Fibroblast of skin of abdomen (primary cell): ENCODE measurements at places on chromosomes 3 and 15.

GRCh38 chr3:196145468-196146262 lies 63.8 kb upstream of the TFRC start:
- no peak for DNase-seq

DNA sequence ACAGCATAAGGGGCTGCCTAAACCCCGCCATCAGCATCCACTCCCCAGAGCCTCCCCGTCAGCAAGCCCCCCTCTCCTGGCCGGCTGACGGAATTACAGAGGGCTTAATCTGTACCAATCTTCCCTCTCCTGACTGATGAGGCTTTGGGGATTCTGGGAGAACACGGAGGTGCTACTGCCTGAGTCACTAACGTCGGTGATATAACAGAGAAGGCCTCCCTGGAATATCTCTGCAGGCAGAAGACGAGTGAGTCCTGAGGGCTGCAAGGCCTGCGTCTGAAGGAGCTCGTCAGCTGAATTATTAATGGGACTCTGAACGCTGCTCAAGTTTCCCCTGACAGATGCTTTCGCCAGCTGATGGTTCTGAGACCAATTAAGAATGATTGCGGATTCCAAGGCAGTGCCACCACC lies 147.7 kb downstream of the XXYLT1 start:
- DNase-seq = peak; percentile 82

DNA sequence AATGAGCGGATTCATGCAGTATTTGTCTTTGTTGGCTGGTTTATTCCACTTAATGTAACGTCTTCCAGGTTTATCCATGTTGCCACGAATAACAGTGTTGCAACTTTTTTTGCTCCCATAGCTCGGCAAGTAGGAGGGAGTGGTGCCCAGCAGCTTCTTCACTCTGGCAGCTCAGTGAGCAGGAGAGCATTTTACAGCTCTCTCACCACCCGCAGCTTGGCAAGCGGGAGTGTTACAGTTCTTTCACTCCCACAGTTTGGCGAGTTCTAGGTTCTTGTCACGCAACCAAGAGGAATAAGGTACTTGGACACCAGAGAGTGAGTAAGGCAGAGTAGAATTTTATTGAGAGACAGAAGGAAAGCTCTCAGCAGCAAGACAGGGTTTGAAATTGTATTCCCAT lies 935.2 kb downstream of the TBL1XR1 start:
- no peak for DNase-seq

DNA sequence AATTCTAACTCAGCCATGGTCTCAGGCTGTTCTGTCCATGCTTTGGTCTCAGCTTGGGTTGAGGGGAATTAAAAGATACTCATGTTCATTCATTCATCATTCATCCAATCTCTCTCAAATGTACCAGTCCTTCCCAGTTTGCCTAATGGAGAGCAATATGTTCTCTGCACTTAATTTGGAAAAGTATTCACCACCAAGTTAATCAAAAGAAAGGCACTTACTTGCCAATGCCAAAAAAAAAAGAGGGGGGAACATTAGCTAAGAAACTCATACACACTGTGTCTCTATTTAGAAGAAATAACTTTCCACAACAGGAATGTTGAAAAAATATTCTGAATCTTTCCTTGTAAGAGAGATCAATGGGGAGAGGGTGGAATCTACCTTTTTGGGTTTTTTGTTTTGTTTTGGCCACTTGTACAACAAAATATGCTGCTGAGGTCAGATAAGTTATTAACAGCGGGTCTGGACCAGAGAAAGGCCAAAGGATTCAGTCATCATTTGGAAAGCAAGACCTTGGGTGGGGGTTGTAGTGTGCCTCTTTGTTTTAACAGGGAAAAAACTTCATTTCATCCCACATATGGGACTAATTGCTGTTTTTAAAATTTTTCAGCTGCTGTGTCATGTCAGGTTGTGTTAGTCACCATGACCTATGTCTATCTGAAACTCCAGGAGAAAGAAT lies 152.3 kb downstream of the FBN1 start:
- DNase-seq = peak; percentile 95

GRCh38 chr15:38991126-38991525 lies 426.5 kb upstream of the RASGRP1 start:
- DNase-seq = peak; percentile 65

GRCh38 chr3:2771193-2771592 lies 339.0 kb downstream of the IL5RA start:
- DNase-seq = no peak

- DNase-seq = no peak
Observed at GRCh38 chr15:58267051-58267450, 128.9 kb downstream of the AQP9 start.

- DNase-seq = no peak
Observed at GRCh38 chr15:82831894-82832600, 22.6 kb downstream of the WHAMM start.

- DNase-seq = no peak
Observed at GRCh38 chr15:31437686-31438085, 111.1 kb downstream of the KLF13 start.

- DNase-seq = no peak
Observed at GRCh38 chr15:63155486-63155885, 1.8 kb downstream of the RPS27L start.

DNA sequence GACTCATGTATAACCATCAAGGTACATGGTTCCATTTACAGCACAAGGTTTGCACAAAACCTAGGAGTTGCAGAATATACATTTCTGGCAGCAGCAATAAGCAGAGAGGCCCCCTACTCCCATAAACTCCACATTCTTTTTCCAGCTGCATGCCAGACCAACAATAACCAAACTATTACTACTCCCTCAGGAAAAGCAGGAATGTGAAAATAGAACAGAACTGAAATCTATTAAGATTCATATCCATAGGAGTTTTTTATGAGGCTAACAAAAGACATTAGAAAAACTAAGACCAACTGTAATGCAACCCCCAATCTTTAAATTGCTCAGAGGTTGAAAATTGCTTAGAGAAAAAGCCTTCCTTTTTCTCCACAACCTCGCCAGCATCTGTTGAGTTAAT lies 27.6 kb upstream of the TOP2B start:
- no peak for DNase-seq

- DNase-seq = peak; percentile 70
Observed at GRCh38 chr3:152235709-152236298, 32.9 kb upstream of the MBNL1 start.

- no peak for DNase-seq
Observed at GRCh38 chr3:39413691-39414420, 7.3 kb downstream of the RPSA start.

- no peak for DNase-seq
Observed at GRCh38 chr3:188742755-188743550, 428.8 kb upstream of the TPRG1 start.

DNA sequence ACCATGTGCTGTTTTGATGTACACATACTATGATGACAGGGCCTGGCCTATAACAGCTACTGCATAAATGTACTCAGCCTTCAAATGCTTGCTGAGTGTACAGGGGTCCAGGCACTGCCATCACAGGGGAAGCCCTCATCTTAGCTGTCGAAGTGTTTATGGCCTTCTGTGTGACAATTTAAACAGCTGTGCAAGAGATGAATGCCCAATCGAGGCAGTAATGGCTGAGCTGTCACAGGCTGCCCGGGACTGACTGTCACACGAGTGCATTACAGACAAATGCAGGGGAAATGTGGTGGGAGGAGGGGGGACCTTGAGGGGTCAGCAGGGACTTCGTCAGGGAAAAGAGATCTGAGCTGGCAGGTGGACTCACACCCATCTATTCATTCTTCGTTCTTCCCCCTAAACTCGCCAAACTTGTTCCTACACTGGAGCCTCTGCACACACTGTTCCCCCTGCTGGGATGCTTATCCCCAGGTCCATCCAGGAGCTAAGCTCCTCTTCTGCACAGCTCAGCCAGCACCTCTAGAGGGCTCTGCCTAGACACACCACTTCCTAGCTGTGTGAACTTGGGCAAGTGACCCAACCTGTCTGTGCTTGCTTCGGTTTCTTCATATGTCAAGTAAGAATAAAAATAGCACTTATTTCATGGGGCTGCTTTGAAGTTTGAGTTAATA lies 156.2 kb upstream of the IQSEC1 start:
- DNase-seq = no peak

DNA sequence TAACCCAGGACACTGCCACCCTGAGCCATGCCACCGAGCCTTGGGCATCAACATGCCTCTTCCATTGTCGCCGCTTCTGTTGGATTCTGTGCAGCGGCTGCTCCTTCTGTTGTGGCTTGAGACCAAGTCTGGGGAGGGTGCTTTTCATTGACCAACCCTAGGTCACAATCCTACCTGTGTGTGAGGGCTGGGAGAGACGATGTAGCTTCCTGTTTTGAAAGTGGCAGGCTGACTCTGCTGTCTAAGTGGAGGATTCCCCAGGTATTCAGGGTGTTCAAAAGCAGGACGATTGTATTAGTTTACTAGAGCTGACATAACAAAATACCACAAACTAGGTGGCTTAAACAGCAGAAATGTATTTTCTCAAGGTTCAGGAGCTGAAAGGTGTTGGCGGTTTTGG lies 13.0 kb upstream of the ACAP2 start:
- DNase-seq = no peak

DNA sequence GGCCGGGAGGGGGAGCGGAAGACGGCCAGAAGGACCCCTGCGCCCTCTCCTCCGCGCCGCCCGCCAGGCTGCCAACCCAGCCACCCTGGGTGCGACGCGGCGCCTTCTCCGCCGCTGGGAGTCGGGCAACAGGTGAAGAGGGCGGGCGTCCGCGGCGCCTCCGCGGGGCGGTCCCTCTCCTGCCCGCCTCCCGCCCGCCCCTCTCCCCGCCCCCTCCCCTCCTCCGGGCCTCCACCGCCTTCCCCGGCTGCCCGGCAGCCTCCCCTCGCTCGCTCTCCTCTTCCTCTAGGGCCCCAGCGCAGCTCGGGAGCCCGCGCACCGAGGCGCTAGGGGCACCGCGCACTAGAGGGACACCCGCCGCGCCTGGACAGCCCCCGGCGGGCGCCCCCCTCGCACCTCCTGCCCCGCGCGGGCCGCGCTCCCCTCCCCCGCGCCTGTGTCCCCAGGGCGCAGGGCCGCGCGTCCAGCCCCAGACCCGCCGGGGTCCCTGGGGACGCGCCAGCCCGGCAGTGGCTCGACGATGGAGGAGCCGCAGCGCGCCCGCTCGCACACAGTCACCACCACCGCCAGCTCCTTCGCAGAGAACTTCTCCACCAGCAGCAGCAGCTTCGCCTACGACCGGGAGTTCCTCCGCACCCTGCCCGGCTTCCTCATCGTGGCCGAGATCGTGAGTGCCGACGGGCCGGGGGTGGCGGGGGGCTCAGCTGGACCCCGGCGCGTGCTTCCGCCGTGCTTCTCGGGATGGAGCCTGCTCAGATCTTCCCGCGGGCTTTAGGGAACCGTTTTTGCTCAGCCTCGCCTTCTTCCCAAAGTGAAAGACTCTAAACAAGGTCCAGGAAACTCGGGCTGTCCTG lies at the start of gene CMTM8:
Gene CMTM8, plus strand, starts transcription at position 228 of the 854 bp plus-strand sequence. Its CDS starts 293 bp downstream, at position 521.
- peak; percentile 22 for DNase-seq

DNA sequence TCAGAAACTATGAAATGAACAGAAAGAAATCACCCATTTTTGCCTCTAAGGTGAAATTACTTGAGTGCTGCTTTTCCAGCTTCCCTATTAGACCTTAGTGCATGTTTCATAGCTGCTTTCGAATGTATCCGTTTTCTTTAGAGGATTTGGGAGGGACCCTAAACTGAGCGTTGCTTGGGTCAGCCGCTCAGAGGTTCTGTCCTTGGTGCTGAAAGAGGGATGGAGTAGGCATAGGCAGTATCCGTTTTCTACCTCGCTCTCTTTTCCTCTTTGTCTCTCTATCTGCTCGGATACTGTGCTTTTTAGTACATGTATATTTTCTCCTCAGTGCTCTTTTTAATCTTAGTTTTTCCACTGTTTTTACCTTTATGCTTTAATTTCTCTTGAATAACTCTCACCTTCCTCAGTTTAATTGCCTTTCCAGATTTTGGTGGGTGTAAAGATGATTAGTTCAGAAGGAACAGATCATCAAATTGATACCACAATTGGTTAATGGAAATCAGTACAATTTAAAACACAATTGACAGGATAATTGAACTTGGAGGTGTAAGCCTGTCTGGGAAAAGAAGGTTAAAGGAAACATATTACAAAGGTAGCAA lies at the start of gene DRD3:
Gene DRD3, minus strand, starts transcription at position 283 of the 599 bp plus-strand sequence. CDS start 7,060 bp downstream, outside the sequence.
- peak; percentile 49 for DNase-seq

DNA sequence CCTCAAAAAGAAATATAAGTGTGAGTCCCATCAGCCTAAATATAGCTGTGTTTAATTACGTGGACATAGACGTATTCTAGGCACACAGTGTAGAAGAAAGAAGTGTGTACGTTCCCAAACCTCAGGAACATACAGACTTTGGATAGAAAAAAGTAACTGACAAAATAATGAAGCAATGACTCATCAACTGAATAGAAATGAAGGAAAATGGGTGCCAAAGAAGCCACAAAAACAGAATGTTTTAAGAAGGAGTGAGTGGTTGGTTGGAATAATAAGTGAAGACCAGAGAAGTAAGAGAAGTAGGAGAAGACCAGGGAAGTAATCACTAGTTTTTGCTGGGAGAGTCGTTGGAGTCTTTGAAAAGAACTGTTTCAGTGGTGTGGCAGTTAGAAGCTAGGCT lies 518.1 kb downstream of the ROBO1 start:
- DNase-seq = no peak

DNA sequence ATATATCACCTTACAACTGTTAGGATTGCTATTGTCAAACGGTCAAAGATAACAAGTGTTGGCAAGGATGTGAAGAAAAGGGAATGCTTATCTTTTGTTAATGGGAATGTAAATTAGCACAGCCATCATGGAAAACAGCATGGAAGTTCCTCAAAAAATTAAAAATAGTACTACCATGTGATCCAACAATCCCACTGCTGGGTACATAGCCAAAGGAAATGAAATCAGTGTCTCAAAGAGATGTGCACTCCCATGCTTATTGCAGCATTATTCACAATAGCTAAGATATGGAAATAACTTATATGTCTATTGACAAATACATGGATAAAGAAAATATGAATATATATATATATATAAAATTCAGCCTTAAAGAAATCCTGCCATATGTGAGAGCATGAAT lies 274.6 kb downstream of the EDEM1 start:
- DNase-seq = no peak

GRCh38 chr3:46665763-46666452 lies 27.6 kb downstream of the ALS2CL start:
- no peak for DNase-seq

DNA sequence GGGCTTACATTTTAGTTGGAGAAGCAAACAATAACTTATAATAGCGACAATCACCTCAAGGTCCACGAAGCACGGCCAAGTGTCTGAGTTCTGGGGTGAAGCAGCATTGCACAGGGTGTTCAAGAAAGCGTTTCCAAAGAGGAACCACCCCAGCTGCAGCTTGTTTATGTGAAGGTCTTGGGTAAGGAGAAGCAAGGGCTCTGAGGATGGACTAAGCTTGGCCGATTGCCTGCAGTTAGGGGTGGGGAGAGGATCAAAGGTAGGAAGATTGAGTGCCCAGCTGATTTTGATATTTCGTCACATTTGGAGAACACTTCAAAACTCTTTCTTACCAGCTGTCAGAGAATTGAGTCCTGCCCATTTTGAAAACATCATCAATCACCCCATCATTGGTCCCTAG lies 321.6 kb upstream of the DNAJC19 start:
- no peak for DNase-seq
